ENCODE measurements at places on chromosomes 3 and 15.

- no peaks in the 10 kb centered on the region for H3K36me3 ChIP-seq
- H3K4me3 ChIP-seq = no peak overlapping the region
- DNase-seq = no peak
These were observed 177.5 kb upstream of the ICE2 start for GRCh38 chr15:60656481-60656880.

- H3K4me3 ChIP-seq = no peak overlapping the region
- DNase-seq = no peak
- H3K4me1 ChIP-seq = no peaks in the 10 kb centered on the region
These were observed 456.5 kb downstream of the IL5RA start for GRCh38 chr3:2653706-2654105.

DNA sequence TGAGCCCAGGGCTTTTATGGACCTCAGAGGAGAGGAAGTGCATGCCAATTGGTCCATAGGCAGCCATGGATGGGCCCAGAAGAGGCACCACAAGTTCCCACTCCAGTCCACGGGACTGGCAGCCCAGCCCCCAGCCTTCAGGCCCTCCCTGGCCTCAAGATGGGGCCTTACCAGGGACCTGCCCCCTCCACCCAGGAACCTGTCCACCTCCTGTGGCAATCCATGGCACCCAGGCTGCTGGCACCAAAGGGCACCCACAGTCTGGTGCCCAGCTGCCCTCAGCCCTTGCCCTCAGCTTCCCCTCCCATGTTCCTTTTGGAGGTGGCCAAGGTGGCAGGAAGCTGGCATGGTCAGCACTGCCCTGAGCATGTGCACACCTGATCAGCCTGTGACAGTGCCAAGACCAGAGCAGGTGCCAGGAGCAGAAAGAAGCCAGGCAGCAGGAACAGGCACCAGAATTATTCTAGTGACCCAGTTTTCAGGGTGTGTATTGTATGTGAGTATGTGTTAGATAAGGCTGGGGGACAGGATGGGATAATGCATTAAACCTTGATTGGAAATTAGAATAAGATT lies 415.0 kb downstream of the NTRK3 start:
- H3K36me3 ChIP-seq = no peaks in the 10 kb centered on the region
- no peak for DNase-seq
- no peaks in the 10 kb centered on the region for H3K4me1 ChIP-seq
- H3K27ac ChIP-seq = no peak overlapping the region

DNA sequence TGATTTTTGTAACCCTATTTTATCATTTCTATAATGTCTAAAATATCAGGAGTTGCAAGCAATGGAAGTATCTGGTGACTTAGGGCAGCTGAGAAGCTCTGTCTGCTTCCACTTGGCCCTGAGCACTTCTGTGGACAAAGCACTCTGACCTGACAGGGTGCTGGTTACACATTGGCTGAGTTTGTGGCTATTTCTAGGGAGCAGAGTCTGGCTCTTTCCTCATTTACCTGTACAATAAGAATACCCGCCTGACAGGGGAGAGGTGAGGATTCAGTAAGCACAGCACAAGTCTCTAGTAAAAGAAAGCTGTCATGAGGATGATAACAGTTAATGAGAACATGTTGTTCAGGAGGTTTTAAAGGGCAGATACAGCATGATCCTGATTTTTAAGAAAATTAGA lies 33.3 kb upstream of the SPESP1 start:
- H3K4me1 ChIP-seq = no peaks in the 10 kb centered on the region
- DNase-seq = no peak
- H3K27me3 ChIP-seq = peaks cover 12% of the 10 kb centered on the region
- no peak overlapping the region for H3K27ac ChIP-seq
- H3K4me3 ChIP-seq = no peak overlapping the region
- no peaks in the 10 kb centered on the region for H3K36me3 ChIP-seq

DNA sequence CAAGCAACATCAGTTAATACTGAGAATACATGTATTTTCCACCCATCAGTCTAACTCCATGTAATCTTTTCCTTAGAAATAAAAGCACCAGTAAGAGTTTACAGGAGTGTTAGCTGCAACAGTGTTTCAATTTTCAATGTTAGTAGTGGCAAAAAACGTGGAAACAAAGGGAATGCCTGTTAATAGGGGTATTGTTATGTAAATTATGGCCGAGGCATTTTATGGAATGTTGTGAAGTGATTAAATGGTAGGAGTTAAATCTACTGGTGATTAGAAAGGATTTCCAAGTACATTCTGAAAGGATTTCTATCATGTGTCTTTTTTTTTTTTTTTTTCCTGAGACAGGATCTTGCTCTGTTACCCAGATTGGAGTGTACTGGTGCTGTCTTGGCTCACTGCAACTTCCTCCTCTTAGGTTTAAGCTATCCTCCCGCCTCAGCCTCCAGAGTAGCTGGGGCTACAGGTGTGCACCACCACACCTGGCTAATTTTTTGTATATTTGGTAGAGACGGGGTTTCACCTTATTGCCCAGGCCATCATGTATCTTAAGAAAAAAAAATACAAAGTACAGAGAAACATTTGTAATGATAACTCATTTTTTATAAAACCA lies 6.6 kb downstream of the ATP6V1A start:
- no peak overlapping the region for H3K4me3 ChIP-seq
- H3K36me3 ChIP-seq = peaks cover 10% of the 10 kb centered on the region
- peaks cover 9% of the 10 kb centered on the region for H3K4me1 ChIP-seq
- no peak for DNase-seq
- H3K27me3 ChIP-seq = no peaks in the 10 kb centered on the region

GRCh38 chr15:75036212-75036616 lies 12.8 kb downstream of the PPCDC start:
- peak overlapping the region; percentile 82 for H3K27ac ChIP-seq
- H3K36me3 ChIP-seq = peaks cover 19% of the 10 kb centered on the region
- peaks cover 61% of the 10 kb centered on the region for H3K4me1 ChIP-seq
- H3K4me3 ChIP-seq = peak overlapping the region; percentile 71
- no peaks in the 10 kb centered on the region for H3K27me3 ChIP-seq
- no peak for DNase-seq

DNA sequence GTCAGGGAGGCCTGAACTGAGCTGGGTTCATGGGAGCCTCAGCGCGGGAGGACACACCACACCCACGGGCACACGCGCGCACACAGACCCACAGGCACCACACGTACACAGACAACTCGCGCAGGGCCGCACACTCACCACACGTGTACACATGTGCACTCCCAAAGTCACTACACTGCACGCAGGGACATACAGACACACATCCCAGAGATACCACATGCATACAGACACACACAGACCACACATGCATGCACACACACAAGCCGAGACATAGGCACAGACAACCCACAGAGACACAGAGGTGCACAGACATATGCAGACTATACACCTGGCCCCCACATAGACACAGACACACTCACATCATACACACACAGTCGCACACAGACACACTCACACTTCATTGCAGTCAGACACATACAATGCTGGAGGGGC lies 1.1 kb upstream of the MGLL start:
- H3K36me3 ChIP-seq = peaks cover 4% of the 10 kb centered on the region
- no peak for DNase-seq
- peak overlapping the region; percentile 62 for H3K27ac ChIP-seq

DNA sequence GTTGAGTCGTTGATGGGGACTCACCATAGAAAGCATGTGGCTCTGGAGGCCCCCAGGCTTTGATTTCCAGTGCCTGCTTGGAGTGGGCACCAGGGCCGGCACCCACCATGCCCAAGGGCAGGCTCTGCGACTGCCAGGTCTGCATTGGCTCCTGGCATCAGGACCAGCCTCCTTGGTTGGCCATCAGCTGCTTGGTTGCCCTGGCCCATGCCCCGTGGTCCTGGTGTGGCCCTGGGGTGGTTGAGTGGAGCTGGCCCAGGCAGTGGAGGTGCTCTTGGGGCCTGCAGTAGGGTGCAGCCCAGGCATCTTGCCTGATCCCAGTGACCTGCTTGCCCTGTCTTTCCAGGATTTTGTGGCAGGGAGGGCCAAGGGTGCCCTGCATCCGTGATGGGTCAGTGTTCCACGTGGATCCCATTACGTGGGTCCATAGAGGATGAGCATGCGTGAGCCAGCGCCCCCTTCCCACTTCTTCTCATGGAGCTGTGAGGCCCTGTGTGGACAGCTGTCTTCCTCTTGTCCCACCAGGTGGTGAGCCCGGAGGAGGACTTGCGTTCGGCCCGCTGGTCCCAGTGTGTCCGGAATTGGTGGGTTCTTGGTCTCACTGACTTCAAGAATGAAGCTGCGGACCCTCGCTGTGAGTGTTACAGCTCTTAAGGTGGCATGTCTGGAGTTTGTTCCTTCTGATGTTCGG lies 187.0 kb downstream of the UBE3A start:
- no peaks in the 10 kb centered on the region for H3K36me3 ChIP-seq
- DNase-seq = no peak
- H3K27me3 ChIP-seq = no peaks in the 10 kb centered on the region
- no peaks in the 10 kb centered on the region for H3K4me1 ChIP-seq

GRCh38 chr3:17310983-17311382 lies 426.2 kb downstream of the PLCL2 start:
- no peak for DNase-seq
- peaks cover 3% of the 10 kb centered on the region for H3K4me1 ChIP-seq
- H3K27ac ChIP-seq = no peak overlapping the region
- H3K36me3 ChIP-seq = no peaks in the 10 kb centered on the region
- no peaks in the 10 kb centered on the region for H3K27me3 ChIP-seq

GRCh38 chr3:184645336-184645735 lies 66.5 kb downstream of the MAGEF1 start:
- no peak for DNase-seq
- H3K4me3 ChIP-seq = no peak overlapping the region
- H3K27me3 ChIP-seq = peaks cover 3% of the 10 kb centered on the region
- no peak overlapping the region for H3K27ac ChIP-seq
- no peaks in the 10 kb centered on the region for H3K36me3 ChIP-seq

- H3K36me3 ChIP-seq = no peaks in the 10 kb centered on the region
- no peak overlapping the region for H3K27ac ChIP-seq
- peaks cover 7% of the 10 kb centered on the region for H3K4me1 ChIP-seq
- DNase-seq = no peak
- H3K4me3 ChIP-seq = no peak overlapping the region
These were observed 5.5 kb downstream of the MELTF start for GRCh38 chr3:197023998-197024651.

GRCh38 chr3:44963571-44964325 lies 12.2 kb downstream of the ZDHHC3 start:
- H3K27me3 ChIP-seq = no peaks in the 10 kb centered on the region
- no peak overlapping the region for H3K27ac ChIP-seq
- H3K36me3 ChIP-seq = peaks cover 3% of the 10 kb centered on the region
- peaks cover 38% of the 10 kb centered on the region for H3K4me1 ChIP-seq

DNA sequence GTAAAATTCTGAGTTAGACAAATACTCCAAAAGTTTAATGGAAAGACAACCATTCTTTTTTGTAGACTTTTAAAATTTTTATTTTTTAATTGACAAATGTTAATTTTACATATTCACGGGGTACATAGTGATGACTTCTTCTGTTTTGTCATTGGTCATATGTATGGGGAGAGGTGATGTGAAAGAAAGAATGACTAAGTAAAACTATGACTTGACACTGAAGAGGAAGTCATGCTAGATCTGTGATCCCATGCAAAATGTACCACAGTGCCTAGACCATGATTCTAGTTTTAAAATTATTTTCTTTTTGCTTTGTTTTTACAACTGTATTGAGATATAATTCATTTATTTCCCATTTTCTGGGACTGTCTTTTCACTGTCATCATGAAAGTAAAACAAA lies 281.6 kb downstream of the MBNL1 start:
- H3K4me1 ChIP-seq = no peaks in the 10 kb centered on the region
- H3K27me3 ChIP-seq = no peaks in the 10 kb centered on the region
- DNase-seq = no peak
- no peak overlapping the region for H3K4me3 ChIP-seq
- no peaks in the 10 kb centered on the region for H3K36me3 ChIP-seq

- H3K4me3 ChIP-seq = no peak overlapping the region
- H3K4me1 ChIP-seq = peaks cover 12% of the 10 kb centered on the region
- no peaks in the 10 kb centered on the region for H3K36me3 ChIP-seq
- DNase-seq = no peak
These were observed 2.9 kb upstream of the IL17RC start for GRCh38 chr3:9914011-9914410.
